ENCODE measurements at places on chromosomes 4 and X.

DNA sequence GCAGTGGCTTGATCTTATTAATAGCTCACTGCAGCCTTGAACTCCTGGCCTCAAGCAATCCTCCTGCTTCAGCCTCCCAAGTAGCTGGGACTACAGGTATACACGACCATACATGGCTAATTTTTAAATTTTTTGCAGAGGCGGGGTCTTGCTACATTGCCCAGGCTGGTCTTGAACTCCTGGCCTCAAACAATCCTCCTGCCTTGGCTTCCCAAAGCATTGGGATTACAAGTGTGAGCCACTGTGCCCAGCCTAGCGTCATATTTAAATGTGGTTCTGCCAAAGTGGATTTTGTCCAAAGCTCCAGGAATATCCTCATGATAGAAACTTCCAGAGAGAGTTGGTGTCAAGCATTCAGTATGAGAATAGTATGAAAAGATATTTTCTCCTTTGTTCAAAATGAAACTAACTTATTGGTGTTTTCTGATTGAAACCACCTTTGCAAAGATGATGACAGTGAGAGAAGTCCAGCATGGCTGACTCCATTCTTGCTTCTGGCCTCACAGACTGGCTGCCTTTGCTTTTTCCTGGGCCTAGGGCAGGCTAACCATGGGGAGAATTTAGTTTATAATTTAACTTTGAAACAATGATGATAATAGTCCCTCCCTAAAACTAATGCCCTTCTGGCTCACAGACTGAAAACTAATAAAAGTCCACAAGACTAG, 129.0 kb downstream of the C4orf51 start:
- DNase-seq: no peak

- DNase-seq: no peak
These were observed 69.7 kb downstream of the REELD1 start for GRCh38 chr4:146283758-146284651.

- no peak for DNase-seq
These were observed 95.8 kb upstream of the EGFL6 start for GRCh38 chrX:13473442-13474163.

GRCh38 chr4:87589531-87589930, 18.8 kb upstream of the DSPP start:
- no peak for DNase-seq

- DNase-seq: peak; percentile 20
These were observed 12.2 kb downstream of the SMPX start for GRCh38 chrX:21745756-21746155.

GRCh38 chr4:74197080-74197479, 39.2 kb downstream of the MTHFD2L start:
- DNase-seq: no peak

DNA sequence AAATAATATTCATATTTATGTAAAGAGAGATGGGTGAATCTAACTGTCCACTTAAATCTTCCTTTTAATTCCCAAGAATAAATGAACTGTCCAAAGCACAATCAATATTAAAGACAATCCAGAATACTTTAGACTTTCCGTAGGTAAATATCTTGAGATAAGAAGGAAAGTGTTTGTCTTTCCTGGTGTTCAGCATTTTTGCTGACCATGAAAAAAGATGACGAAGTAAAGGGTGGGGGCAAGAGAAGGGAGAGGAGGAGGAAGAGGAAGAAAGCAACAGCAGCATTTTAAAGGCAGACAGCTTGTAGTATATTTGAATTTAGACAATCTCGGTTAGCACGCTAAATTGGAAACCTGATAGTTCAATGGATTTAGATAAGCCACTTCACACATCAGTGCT, 498.2 kb downstream of the KCNIP4 start:
- no peak for DNase-seq

DNA sequence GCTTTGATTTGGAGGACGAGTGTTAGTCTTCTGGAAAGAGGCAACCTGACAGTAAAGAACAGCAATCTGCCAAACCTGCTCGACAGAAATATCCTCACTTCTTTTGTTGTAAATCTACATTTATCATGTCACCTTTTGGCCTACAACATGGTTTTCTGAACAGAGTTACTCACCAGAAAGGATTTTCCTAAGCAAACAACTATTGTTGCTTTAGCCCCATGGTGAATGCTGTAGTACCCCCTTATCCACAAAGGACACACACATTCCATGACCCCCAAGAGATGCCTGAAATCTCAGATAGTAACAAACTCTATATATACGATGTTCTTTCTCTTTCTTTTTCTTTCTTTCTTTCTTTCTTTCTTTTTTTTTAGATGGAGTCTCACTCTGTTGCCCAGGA, 42.7 kb downstream of the TMEM150C start:
- DNase-seq: no peak

DNA sequence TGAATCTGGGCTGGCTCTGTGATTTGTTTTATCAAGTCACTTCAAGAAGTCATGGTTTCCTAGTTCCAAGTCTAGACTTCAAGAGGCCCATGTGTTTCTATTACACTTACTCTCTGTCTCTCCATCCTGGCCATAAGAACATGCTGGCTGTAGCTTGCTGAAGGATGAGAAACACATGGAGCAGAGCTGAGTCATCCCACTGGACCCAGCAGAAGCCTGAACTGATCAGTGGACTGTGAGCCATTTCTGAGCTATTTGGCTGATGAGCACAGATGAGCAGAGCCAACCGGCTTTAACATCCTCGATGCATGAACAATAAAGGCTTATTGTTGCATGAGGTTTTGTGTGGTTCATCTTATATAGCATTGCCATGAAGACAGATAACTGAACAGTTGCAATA, 290.6 kb upstream of the BOD1L1 start:
- DNase-seq: no peak

DNA sequence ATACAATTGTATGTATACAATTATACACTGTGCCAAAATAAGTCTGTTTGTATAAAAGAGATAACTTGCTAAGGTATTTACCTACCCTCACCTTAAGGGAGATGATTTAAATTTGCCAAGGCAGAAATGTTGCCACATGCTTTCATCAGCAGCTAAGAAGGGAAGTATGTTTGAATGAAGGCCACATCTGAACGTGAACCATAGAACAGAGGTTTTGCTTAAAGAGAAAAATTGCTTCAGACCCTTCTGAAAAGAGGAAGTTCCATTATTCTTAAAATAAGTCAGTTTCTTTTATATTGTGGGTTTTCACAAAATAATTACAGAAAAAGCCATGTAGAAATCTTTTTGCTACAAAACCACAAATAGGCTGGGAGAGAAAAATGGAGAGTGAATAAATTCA, 621.5 kb upstream of the HTR2C start:
- DNase-seq: no peak

GRCh38 chr4:4585012-4585670, 43.3 kb upstream of the STX18 start:
- no peak for DNase-seq

DNA sequence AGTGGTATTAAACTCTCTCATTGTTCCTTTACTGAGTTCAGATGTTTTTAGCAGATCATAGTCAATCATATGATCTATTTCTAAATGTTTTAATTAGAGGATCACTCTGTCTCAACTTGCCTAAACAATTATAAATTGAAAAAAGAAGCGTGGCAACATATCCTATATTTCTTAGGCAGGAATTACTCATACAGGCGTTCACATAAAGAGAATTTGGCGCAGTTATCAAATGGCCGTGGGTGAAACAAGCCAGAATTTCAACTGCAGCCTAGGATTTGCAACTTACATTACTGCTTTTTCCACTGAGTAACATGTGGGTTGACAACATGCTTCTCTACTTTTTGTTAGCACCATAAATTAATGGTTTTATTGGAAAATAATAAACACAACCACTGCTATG, 141.3 kb downstream of the CPE start:
- no peak for DNase-seq

DNA sequence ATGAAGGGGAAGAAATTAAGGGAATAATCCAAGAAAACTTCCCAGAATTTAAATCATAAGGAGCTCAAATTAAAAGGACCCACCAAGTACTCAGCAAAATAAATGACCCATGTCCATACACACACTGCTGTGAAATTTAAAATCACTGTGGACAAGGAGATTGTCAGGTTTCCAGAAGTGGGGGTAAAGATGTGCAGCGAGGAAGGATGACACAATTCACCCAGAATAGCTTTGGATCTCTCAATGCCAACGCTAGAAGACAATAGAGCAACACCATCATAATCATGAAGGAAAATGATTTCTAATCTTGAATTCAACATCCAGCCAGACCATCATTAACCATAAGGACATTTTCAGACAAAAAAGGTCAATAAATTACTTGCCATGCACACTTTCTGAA, 65.7 kb downstream of the CASK start:
- DNase-seq: no peak

GRCh38 chr4:56728512-56728911, 47.4 kb upstream of the HOPX start:
- DNase-seq: no peak

GRCh38 chr4:1777822-1778641, 15.1 kb upstream of the FGFR3 start:
- DNase-seq: no peak
